ENCODE measurements at places on chromosomes 6 and 20. TPM values are rescaled to one million over a fixed set of nuclear protein-coding genes. Genes with fewer than 3 reads are reported as not detected.
A peak's percentile ranks its signal among the peaks of the same experiment; 100 is the strongest.

GRCh38 chr6:83459663-83460062, 28.8 kb upstream of the ME1 start:
- no peak for DNase-seq

GRCh38 chr6:65701325-65701724, 5.7 kb downstream of the EYS start:
- DNase-seq, result no peak

DNA sequence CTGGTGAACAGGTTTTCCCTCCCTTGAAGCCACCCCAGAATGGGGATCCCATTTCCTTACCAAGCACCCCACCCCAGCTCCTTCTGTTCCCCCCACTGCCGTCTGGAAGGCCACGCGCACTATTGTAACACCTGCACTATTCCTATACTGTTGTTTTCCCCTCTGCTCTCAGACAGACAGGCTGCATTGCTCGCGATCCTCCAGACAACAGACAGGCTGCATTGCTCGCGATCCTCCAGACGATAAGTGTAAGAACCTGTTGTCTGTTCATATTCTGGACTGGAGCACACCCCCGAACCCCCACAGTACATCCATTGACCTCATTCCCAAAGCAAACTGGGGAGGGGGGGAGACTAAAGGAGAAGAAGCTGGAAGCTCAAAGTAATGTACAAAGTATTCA, 72.7 kb downstream of the LY86 start:
- DNase-seq, result no peak

C6orf52 gene
- 1.8 TPM for total RNA-seq

GRCh38 chr6:12265791-12266190, 24.4 kb upstream of the EDN1 start:
- DNase-seq, result no peak

DNA sequence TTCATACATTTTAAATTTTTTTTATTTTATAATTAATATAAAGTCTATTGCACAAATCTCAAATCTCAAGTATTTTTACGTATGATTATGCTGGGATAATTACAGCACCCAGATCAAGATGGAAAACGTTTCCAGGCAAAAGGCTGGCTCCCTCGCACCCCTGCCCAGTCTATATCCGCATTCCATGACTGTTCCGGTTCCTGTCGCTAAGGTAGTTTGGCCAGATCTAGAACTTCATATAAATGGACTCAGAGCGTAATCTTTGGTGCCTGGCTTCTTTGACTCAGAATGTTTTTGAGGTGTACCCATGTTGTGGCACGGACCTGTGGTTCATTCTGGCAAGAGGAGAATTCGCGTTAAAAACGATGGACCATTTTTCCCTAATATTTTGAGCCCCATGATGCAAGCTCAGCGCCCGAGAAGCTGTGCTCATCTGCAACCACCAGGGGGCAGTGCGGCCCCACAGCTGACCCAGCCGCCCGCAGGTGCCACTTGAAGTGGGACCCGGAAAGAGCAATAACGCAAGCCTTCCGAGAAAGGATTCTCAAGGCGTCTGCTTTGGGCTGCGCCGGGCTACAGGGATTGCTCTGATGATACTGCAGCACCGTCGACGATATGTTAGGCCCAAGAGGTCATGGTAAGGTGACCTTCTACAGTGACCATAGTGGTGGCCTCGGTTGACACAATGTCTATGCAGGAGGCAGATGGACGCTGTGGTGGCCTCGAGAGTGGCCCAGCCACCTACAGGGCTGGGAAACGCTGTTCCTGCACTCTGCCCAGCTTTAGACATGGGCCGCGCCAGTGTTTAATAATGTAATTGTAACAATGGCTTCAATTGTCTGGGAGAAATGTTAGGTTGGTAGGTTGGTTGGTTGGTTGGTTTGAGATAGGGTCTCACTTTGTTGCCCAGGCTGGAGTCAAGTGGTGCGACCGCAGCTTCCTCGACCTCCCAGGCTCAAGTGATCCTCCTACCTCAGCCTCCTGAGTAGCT, 160.1 kb downstream of the ZMYND8 start:
- peak; percentile 56 for DNase-seq

CRISP3 gene
- not detected for total RNA-seq

ULBP2 gene
- total RNA-seq, result not detected

- no peak for DNase-seq
These were observed 49.1 kb downstream of the AKAP12 start for GRCh38 chr6:151288712-151289398.

MKKS gene
- 16.0 TPM for total RNA-seq

RRAGD gene
- 3.9 TPM for total RNA-seq

EEF1A2 gene
- 0.18 TPM for total RNA-seq

DNA sequence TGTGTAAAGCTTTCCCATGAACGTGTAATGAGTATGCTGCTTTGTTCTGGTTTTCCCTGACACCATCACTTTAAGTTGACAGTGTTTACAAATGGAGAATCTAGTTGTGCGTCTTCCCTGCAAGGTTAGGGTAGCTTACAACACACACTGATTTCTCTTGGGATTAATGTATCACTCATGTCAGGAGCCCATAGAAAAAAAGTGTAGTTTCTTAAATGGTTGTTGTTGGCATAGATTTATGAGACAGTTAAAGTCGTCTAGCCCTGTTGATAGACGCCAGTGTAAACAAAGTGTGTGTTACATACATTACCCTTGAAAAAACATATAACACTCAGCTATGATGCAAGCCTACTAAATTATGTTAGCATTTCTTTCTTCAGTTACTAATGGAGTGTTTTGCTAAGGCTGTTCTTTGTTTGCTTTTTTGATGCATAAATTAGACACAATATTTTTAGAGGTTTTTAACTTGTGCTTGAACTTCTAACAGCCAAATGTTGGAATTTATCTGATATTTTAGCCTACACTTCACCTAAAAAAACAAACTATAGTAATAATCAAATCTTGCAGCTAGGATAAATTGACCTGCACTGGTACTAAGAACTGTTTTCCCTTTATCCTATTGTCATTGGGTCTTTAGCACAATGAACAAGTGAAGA, 88.6 kb downstream of the RNF217 start:
- DNase-seq, result no peak

DNA sequence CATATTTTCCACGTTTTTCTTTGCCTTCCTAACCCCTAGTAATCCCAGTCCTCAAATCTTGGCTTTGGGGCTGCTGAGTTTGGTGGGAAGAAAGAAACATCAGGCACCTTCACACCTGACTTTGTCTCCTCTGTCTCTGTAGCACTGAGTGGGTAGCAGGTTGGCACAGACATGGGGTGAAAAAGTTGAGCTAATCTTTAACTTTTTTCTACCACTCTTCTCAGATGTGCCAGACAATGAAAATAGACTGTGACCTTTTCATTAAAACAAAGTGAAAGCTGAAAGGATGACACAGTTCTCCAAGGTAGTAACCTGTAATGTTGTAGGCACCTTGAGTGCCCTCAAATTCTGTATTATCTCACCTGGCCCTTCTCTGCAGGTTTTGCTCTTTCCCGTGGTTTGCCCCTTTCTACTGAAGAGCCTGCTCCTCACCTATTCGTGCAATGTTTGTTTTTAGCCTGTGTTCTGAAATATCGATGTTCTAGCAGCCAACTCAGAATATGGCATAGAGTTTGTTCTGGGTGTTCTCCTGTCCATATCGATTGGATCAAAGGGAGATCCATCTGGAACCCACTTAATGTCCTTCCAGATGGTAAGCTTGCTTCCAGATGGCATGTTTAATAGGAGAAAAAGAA, 57.8 kb upstream of the ATXN1 start:
- DNase-seq, result no peak

GRCh38 chr20:55888685-55889084, 116.6 kb downstream of the CBLN4 start:
- no peak for DNase-seq

EYA2 gene
- not detected for total RNA-seq

GRCh38 chr6:137076277-137077068, 31.7 kb upstream of the IL20RA start:
- DNase-seq, result peak; percentile 40

GRCh38 chr6:44053760-44054556, 73.3 kb downstream of the MRPL14 start:
- no peak for DNase-seq

GRCh38 chr6:31094389-31094881, 17.9 kb downstream of the C6orf15 start:
- peak; percentile 21 for DNase-seq

MAP7 gene
- total RNA-seq, result not detected

PTGIS gene
- total RNA-seq, result not detected

DNA sequence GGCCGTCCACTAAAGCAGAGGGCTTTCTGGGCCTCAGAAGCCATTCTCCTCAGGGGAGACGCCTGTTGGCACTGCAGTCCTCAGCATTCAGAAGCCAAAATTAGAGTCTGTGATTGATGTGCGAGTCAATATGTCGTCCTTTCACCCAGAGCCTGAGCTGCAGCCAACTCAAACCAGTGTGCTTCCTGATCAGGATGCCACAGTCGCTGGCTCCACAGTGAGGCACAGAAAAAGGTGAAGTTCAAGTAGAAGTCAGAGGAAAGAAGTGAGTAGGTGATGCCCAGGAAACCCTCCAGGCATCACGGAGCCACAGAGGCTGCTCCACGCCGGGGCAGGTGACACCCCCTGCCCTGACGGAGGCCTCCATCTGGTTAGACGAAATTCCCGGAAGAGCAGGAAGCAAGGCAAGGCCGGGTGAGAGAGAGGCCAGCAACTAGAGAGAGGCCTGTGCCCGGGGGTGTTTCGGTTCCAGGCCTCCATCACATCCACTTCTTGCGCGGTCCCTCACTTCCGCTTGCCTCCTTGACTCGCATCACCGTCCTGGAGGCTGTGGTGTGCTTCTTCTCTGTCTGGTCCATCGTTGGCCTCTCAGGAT, 177.7 kb upstream of the SNX9 start:
- no peak for DNase-seq

GRCh38 chr6:90865513-90865912, 278.6 kb upstream of the MAP3K7 start:
- DNase-seq, result no peak

MCCD1 gene
- not detected for total RNA-seq

DNA sequence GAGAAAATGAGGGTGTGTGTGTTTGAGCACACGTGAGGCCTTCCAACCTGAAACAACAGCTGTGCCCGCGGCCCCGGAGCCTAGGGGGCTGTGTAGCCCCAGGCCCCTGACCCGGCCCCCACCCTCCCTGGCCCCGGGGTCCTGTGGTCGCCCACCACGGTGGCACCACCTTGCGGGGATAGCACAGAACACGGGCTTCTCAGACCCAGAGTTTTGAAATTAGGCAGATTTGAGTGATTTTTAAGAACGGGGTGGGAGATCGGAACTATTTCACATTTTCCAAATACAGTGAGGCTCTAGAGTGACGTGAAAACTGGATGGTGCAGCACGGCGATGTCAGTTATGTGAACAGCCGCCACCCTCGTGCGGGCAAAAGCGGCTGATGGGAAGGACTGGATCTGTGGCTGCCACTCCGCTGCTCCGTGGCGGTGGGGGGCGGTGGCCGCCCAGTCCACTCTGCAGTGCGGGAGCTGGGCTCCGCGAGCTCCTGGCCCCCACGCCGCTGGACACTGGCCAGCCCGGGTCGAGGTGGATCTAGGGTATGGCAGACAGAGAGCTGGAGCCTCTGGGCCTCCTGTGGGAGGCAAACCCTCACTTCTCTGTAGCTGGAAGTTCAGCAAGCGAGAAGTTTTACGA, 17.3 kb upstream of the BHLHE23 start:
- no peak for DNase-seq

BANF2 gene
- total RNA-seq, result not detected

CDH4 gene
- 0.19 TPM for total RNA-seq

GPX5 gene
- total RNA-seq, result not detected

GRCh38 chr6:165325609-165326008, 16.2 kb upstream of the C6orf118 start:
- no peak for DNase-seq

MRAP2 gene
- total RNA-seq, result not detected
